ENCODE measurements at places on chromosomes 2 and 18.

- no peak overlapping the region for H3K4me3 ChIP-seq
- H3K4me1 ChIP-seq: no peaks in the 10 kb centered on the region
- H3K36me3 ChIP-seq: no peaks in the 10 kb centered on the region
- H3K27ac ChIP-seq: no peak overlapping the region
Observed at GRCh38 chr2:18871430-18871829, 282.1 kb upstream of the NT5C1B start.

DNA sequence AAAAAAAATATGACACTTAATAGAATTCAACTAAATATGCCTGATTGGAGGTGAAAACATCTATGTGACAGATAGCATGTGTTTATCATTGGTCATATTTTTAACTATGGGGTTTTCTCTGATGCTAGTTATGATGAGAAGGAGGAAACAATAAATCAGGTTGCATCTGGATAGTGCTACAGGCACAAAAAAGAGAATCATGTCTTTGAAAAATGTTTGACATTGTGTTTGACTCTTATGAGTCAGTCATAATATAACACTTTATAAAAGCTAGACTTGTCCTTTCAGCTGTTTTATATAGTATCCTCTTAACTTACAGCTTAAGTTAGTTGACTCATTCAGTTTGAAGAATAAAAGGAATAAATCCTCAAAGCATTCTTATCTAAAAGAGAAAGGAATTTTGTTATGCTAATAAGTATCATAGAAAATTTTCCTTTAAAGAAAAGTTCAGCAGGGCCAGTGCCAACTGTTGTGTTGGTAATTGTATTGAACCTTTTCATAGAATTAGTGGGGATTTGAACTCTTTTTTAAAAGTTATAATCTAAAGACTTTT lies 78.4 kb upstream of the UBXN4 start:
- no peak for DNase-seq
- peaks cover 4% of the 10 kb centered on the region for H3K36me3 ChIP-seq
- no peaks in the 10 kb centered on the region for H3K27me3 ChIP-seq
- H3K4me1 ChIP-seq: no peaks in the 10 kb centered on the region

- no peak overlapping the region for H3K27ac ChIP-seq
- no peak for DNase-seq
- H3K4me1 ChIP-seq: no peaks in the 10 kb centered on the region
- H3K36me3 ChIP-seq: no peaks in the 10 kb centered on the region
- H3K27me3 ChIP-seq: no peaks in the 10 kb centered on the region
Observed at GRCh38 chr2:134372611-134373131, 118.8 kb downstream of the MGAT5 start.

DNA sequence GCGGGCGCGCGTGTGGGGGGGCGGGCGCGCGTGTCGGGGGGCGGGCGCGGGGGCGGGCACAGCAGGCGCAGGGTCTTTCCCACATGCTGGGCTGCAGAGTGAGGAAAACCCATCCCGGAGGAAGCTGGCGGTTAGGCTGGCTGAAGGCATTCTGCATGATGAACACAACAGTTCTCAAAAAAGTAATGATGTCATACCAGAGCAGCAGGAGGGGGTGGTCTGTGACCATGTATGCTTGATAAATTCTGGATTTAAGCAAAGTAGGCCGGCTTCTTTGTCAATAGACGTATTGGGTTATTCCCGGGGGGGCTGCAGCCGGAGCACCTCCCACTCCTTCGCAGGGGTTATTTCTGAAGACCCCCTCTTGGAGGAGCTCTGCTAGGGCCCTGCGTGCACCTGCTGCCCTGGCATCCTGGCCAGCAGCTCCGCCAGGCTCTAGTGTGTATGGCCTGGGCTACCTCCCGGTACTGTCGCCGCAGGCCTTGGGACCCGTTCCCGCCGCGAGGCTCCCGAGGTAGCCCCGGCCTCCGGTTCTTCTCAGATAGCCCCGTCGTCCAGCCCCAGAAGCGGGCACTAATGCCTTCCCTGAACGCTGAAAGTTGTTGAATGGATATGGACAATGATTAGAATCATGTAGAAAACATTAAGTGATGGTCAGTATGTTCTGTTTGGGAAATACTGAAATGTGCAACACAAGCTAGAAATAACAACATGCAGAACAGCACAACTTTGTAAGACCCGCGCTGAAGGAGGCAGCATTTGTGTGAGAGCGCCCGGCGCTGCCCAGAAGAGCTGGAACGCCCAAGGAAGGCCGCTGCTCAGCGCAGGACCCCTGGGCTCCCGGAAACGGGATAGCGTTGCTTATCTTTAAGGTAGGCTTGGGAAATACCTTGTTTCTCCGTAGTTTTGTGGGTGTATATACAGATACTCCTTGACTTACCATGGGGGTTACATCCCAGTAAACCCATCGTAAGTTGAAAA lies 101.4 kb upstream of the RAB6C start:
- H3K4me1 ChIP-seq: peaks cover 4% of the 10 kb centered on the region
- no peak overlapping the region for H3K27ac ChIP-seq

DNA sequence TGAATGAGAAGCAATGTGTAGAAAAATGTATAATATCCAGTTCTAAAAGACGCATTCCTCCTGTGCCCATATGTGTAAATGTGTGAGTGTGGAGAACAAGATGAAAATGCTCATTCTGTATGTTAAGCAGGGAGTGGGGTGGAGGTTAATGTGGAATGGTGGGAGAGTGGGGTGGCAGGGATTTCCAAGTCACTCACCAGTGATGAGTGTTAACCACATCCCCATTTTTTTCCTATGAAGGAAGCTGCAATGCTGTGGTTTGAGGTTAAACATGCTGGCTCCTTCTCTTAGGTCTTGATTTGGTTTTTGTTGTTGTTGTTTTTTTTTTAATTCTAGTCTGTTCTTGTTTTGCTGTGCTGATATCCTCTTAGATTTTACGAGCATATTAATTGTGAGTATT lies 169.4 kb downstream of the NEDD4L start:
- no peak overlapping the region for H3K27ac ChIP-seq
- H3K4me1 ChIP-seq: peaks cover 7% of the 10 kb centered on the region
- H3K27me3 ChIP-seq: no peaks in the 10 kb centered on the region
- no peak for DNase-seq
- no peaks in the 10 kb centered on the region for H3K36me3 ChIP-seq

DNA sequence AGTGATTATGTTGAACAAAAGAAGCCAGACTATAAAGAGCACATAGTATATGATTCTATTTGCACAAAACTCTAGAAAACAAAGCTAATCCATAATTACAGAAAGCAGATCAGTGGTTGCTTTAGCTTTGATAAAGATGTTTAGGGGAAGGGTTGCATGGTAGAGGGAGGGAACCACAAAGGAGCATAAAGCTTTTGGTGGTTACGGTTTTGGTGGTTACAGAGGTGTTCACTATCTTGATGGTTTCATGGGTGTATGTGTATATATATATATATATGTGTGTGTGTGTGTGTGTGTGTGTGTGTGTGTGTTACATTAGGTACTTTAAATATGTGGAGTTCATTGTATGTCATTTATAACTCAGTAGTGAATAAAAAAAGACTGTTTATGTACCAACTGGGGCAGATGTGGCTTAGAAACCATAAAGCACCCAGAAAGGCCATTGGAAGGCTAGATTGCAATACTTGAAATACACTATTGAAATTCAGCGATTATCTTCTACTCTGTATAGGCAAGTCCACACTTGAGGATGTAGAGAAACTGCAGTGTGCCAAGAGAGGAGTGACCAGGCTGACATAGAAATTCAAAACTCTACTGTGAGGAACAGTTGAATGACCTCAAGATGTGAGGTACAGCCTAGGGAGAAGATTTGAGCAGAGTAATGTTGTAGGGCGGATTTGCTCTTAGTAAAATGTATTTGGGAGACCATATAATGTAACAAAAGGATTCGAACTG lies 60.6 kb downstream of the CAB39 start:
- no peak overlapping the region for H3K4me3 ChIP-seq
- H3K27ac ChIP-seq: no peak overlapping the region
- no peaks in the 10 kb centered on the region for H3K27me3 ChIP-seq
- DNase-seq: no peak

DNA sequence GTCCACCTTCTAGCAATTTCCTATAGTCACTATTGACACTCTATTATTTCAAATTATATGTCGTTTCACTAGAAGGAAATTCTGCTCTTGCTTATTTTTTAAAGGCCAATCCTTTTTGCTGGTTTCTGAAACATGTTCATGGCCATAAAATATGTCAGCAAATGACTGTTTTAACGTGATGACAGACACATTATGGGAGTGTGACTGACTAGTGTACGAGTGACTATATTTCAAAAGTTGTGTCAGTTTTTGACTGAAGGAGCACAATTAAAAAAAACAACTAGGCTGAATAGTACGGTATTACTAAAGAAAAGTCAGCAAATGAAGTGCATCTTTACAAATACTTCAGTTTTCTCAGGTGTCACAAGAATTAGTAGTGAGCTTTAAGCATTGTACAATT lies 196.0 kb downstream of the NR4A2 start:
- no peaks in the 10 kb centered on the region for H3K4me1 ChIP-seq
- H3K27me3 ChIP-seq: no peaks in the 10 kb centered on the region

DNA sequence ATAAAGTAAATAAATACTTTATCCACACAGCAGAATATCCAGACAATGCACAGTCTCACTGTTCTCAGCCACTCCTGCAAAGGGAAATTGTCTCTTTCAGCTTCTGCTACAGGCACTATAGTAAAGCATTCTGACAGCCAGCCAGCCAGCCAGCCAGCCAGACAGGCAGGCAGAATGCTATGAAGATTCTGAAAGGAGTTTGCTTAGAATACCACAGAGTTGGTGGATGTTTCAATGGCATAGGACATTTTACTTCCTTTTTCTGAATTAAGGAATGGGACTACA lies 116.1 kb upstream of the CYP26B1 start:
- H3K4me1 ChIP-seq: no peaks in the 10 kb centered on the region
- no peaks in the 10 kb centered on the region for H3K27me3 ChIP-seq
- no peaks in the 10 kb centered on the region for H3K36me3 ChIP-seq
- DNase-seq: no peak
- H3K27ac ChIP-seq: no peak overlapping the region

GRCh38 chr2:72789241-72789640 lies 36.6 kb downstream of the EXOC6B start:
- no peak for DNase-seq
- no peaks in the 10 kb centered on the region for H3K36me3 ChIP-seq
- no peaks in the 10 kb centered on the region for H3K4me1 ChIP-seq
- no peaks in the 10 kb centered on the region for H3K27me3 ChIP-seq

DNA sequence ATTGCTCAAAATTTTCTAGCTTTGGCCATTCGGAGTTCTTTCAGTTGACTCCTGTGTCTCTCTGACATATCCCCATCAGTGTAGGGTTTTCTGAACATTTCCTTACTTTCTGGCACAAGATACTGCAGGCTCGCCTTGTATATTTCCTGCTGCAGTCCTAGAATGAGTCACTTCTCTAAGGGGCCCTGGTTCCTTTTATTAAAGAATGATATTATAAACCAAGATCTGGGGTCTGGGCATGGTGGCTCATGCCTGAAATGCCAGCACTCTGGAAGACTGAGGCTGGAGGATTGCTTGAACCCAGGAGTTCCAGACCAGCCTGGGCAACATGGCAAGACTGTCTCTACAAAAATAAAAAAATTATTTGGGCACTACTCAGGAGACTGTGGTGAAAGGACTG lies 3.0 kb upstream of the RPL37A start:
- no peak overlapping the region for H3K4me3 ChIP-seq
- no peaks in the 10 kb centered on the region for H3K27me3 ChIP-seq
- H3K27ac ChIP-seq: no peak overlapping the region
- H3K36me3 ChIP-seq: peaks cover 16% of the 10 kb centered on the region

GRCh38 chr18:1604751-1605150 lies 700.1 kb downstream of the ADCYAP1 start:
- H3K4me1 ChIP-seq: no peaks in the 10 kb centered on the region
- H3K27ac ChIP-seq: no peak overlapping the region
- no peak for DNase-seq
- H3K4me3 ChIP-seq: no peak overlapping the region

DNA sequence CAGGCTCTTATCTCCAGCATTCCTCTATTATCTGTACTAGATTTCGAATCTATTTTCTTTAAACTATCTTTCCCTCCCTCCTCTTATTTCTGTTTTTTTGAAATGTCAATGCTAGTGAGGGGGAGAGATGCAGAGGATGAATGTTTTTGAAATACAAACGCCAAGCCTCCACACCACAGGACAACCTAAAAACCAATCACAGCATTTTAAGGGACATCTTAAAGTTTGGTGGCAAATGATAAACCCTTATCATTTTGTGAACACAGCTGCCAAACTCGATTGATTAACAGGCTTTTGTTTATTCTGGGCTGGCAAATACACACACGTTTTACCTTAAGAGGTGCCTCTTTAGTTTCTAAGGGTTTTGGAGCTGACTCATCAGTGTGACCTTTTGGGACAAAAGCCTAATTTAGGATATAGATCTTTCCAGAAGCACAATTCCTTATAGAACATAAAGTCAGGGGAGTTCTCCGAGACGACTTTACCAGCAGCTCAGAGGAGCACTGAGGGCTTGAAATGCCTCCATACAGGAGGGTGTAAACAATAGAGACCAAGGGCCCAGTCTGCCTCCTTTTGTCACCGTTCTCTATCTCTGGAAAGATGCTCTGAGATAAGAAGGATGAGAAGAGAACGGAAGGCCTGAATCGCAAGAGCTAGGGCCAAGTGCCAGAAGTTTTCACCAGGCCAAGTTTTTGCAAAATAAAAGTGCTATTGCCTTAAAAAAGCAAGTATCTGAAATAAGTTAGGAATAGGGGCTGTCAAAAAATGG lies 4.2 kb upstream of the MEIS1 start:
- H3K36me3 ChIP-seq: no peaks in the 10 kb centered on the region
- H3K4me3 ChIP-seq: no peak overlapping the region
- no peak overlapping the region for H3K27ac ChIP-seq

DNA sequence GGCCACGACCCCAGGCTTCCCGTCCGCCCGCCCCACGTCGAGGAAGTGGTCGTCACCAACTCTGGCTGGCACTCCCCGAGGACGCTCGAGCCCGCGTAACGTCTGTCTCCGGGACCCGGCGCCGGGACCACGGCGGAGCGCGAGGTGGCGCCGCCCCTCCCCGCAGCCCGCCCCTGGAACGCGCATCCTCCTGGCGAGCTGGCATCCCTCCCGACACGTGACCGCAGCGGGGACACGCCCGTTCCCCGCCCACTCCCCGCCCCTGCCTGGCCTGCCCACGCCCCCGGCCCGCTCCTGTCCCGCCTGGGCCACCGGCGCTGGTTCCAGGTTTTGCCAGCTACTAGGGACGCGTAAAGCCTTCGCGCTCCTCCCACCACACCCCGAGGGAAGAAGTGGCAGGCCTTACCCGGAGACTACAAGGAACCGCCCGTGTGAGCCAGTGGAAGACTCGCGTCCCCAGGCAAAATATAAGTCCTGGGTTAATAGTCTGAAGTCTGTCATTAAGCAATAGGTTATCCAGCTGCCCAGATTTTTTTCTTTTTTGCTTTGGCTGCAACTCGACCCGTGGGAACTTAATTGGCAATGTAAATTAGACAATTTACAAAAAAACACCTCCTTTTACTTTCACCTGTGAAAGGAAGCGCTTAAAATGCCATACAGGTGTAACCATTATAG lies at the start of gene OSBPL1A:
TSS of gene OSBPL1A (minus strand) at position 131 of the 675 bp plus-strand sequence. CDS start 20,291 bp downstream, outside the sequence.
- no peaks in the 10 kb centered on the region for H3K27me3 ChIP-seq
- H3K36me3 ChIP-seq: peaks cover 4% of the 10 kb centered on the region
- DNase-seq: peak; percentile 95
- peak within 1 kb of the TSS; percentile 65 for H3K4me3 ChIP-seq
